ENCODE measurements at places on chromosomes 4 and X. TPM values are rescaled to one million over a fixed set of nuclear protein-coding genes. Genes with fewer than 3 reads are reported as not detected.

- H3K4me1 ChIP-seq = no peaks in the 10 kb centered on the region
- H3K27ac ChIP-seq = no peak overlapping the region
- no peak for DNase-seq
These were observed 237.6 kb downstream of the SCFD2 start for GRCh38 chr4:53128231-53128630.

DNA sequence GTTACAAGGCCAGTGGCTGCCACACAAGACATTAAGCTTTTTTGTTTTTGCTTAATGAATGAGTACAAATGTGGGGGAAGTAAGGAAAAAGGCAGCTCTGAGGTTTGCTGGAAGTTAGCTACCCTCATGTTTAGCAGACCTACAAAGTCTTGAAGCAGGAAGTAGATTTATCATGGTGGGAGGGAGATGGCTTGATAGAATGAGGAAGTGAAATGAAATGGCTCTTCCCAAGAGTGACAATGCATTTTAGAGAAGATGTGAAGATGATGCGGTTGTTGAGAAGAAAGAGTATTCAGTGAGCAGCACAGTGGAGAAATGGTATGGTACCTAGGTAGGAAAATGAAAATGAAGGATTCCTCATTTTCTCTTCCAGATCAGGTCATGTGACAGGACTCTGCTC is 108.0 kb downstream of the SLIT2 start:
- no peak overlapping the region for H3K27ac ChIP-seq
- no peak for DNase-seq
- no peaks in the 10 kb centered on the region for H3K4me1 ChIP-seq
- no peak overlapping the region for H3K4me3 ChIP-seq

DNA sequence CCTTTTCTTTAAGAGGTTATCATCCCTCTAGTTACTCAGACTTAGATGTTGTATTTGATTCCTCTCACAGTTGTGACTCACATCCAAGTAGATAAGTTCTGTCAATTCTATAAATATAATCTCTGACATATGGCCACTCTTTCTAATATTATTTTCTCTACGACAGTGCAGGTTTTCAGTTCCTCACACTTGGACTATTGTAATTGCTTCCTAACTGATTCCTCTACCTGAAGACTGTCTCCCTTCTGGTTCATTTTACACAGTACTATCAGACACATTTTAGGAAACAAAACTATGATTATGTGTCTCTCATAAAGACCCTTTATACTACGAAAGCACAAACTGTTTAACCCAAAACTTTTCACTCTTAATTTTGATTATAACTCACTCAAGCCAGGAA is 31.3 kb upstream of the GNRHR start:
- no peak overlapping the region for H3K4me3 ChIP-seq
- DNase-seq = no peak
- no peak overlapping the region for H3K27ac ChIP-seq
- H3K4me1 ChIP-seq = no peaks in the 10 kb centered on the region
- no peaks in the 10 kb centered on the region for H3K27me3 ChIP-seq

- H3K27ac ChIP-seq = peak overlapping the region; percentile 91
- H3K36me3 ChIP-seq = peaks cover 14% of the 10 kb centered on the region
- H3K27me3 ChIP-seq = no peaks in the 10 kb centered on the region
- H3K4me3 ChIP-seq = peak overlapping the region; percentile 55
These were observed 143.4 kb upstream of the MED14 start for GRCh38 chrX:40878766-40879165.

Gene TLR1
- total RNA-seq = not detected
